Activated T-cell treated with anti-CD3 and anti-CD28 coated beads, Interleukin-2, amount 50 U/mL, for 72 hours (primary cell): ENCODE measurements at places on chromosomes 4 and X.

- no peak for DNase-seq
These were observed 3.8 kb downstream of the CXCL8 start for GRCh38 chr4:73744203-73744602.

GRCh38 chrX:640641-641040, 10.1 kb downstream of the SHOX start:
- no peak for DNase-seq

GRCh38 chrX:109622270-109622669, 2.7 kb downstream of the KCNE5 start:
- no peak for DNase-seq

GRCh38 chr4:26084414-26084813, 170.4 kb downstream of the SMIM20 start:
- DNase-seq: no peak

GRCh38 chrX:44280116-44280515, 63.4 kb downstream of the EFHC2 start:
- no peak for DNase-seq

DNA sequence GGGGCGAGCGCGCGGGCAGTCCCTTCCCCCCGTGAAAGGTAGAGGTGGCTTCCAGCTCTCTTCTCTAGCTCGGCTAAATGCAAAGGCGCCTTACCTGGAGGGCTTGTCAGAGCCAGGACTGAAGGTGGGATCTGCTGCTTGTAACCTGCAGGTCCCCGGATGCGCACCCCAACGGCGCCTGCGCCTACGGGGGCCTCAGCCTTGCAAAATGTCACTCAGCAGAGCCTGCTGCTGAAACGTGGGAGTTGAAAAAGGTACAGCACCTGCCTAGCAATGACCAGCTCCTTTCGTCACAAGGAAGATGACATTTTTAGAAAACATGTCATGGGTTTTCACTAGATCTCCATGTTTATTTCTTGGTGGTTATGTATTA, 583 bp downstream of the ABHD18 start:
- peak; percentile 78 for DNase-seq

- no peak for DNase-seq
These were observed 37.8 kb downstream of the ABCB7 start for GRCh38 chrX:75118296-75118695.

- DNase-seq: no peak
These were observed 793 bp downstream of the GRIA3 start for GRCh38 chrX:123184866-123185276.

- no peak for DNase-seq
These were observed 7.5 kb upstream of the SLC39A8 start for GRCh38 chr4:102352781-102353180.

- DNase-seq: no peak
These were observed 70.8 kb downstream of the PPARGC1A start for GRCh38 chr4:23819041-23819511.

GRCh38 chrX:6904156-6904555, 243.4 kb upstream of the STS start:
- no peak for DNase-seq
